ENCODE measurements at places on chromosomes 2 and 18.

- no peak for DNase-seq
These were observed 276.3 kb downstream of the RND3 start for GRCh38 chr2:150211164-150211631.

DNA sequence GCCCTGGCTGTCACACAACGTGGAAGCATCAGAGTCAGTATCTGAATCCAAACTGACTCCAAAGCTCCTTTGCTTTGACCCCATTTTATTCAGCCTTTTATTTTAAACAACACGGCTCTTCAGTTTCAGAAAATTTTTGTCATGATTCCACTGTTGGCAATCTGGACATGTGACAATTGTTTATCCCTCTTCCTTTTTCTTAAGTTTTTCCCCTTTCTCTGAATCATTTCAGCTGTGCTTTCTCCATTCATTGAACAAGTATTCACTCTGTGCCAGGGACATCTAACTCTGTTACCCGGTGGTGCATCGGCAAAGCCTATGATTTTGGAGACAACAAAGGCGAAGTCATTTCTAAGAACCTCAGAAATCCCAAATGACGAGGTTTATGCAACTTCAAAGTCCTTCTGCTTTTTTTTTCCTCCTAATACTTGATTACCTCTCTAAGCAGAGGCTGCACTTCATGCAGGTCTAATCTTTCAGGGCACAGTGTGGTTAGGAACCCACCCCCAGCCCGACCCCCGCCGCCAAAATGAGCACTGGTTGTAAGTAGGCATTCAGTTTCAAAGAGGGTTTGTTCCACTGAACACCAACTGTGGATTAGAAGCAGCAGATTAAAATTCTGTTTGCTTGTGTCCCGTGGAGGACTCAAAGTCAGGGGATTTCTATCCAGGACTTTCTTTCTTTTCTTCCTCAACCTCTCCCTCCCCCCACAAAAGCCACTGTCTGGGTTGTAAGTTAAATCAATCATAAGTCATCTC is 18.6 kb downstream of the ST6GAL2 start:
- DNase-seq = no peak

DNA sequence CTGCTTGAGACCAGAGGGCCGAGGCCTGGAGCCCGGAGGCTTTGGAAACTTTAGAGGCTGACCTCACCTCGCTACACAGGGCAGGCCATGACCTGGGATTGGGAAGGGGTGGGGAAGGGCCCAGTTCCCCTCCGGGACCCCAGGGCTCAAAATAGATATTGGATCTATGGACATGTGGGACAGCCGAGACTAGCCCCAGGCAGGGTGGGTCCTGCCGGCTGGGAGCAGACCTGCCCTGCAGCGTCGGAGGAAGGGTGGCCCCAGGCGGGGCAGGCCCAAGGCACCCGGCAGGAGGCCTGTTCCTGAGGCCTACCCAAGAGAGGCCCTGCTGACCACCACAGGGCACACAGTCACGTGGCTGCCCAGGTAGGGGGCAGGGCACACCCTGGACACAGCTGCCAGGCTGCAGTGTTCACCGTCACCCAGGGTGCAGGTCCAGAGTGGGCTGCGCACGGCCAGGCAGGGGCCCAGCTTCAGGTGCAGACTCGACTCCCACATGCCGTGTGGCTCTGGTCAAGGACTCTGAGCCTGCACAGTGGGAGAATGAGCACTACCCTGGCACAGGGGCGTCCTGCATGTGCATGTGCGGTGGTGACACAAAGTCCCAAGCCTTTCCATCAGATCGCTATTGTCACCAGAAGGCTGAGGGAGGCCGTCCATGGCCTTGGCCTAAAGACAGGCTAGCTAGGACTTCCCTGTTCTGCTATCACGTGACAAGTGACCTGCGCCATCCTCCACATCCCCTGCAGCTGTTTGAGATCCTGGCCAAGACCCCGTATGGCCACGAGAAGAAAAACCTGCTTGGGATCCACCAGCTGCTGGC is 13.2 kb downstream of the ANO7 start:
- DNase-seq = no peak

DNA sequence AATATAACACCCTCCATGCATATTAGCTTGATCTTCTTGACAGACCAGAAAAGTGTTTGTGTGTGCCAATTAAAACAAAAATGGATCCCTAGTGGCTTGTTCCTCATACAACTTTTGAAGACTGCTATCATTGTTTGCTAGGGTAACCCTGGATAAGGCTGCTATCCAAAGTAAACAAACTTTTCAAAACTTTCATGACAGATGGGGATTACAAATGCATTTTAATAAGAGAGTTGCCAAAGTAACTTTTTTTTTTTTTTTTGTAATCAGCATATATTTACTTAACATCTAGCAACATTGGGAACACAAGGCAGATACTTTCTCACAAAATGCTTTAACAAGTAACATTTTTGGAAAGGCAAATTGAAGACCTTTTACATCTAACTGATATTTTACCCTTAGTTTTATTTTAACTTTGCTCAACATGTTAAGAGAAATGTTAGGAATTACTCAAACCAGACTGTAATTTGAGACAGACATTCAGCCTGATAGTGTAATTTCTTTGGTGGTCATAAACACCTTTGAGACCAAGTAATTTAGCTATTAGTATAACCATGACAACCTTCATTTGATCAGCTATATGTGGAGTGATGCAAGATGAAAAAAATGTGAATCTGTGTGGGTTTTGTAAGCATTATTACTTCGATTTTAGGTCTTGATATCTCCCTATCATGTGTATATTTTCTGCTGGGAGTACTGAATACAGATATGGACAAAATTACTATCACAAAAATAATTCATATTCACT is 300.9 kb downstream of the ARHGAP15 start:
- DNase-seq = no peak

GRCh38 chr2:46848447-46848846 is 67.2 kb downstream of the MCFD2 start:
- DNase-seq = no peak

- no peak for DNase-seq
These were observed 32.4 kb upstream of the NCK2 start for GRCh38 chr2:105712166-105712915.

DNA sequence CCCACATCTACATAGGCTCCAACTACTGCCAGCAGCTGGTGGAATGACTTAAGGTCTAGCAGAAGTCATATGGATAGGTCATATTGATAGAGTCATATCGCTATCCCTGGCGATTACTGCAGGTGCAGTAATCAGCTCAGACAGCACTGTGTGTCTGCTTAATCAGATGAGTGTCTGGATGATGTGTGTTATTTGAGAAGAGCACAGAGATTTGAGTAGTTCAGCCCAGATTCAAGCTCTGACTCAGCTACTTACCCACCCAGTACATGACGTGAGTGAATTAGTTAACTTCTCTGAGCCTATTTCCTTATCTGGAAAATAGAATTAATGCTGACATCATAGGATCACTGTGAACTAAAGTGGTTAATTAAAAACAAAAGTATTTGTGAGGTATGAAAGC is 78.9 kb downstream of the EHD3 start:
- no peak for DNase-seq

- no peak for DNase-seq
These were observed 27.2 kb downstream of the FASTKD2 start for GRCh38 chr2:206792645-206793044.

- DNase-seq = no peak
These were observed 320.7 kb downstream of the MTX2 start for GRCh38 chr2:176589825-176590440.

DNA sequence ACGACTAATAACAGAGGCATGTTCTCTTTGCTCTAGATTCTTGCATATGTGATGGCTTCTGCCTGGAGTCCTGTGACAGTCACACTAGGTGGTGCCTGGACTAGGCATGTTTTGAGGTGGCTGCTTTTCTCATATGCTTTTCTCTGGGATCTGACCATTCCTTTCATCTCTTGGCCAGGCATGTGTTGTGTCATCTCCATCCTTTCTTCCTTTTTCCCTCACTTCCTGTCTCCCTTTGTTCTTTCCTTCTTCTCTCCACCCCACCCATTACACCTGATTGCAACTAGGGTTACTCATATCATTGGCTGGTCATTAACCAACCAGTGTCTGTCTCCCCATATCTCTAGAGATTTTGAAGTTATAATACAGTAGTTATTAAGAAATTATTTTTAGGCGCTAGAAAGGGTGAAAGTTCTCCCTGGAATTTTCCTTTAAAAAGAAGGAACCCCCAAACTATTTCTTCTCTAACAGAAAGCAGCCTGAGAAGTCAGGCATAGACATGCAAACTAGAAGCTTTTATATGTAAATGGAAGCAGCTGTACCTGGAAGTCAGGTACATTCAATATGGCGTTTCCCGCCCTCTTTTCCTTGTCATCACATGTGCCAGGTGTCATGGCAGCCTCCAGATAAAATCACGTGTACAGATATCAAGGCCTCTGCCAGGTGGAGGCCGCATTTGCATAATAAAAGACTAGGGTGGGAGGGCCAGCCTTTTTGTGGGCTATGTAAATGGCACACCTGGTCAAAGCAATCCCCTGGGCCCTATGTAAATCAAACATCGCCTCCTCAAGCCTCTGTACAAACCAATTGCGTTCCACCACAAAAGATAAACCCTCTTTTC is 220.4 kb upstream of the MEX3C start:
- DNase-seq = no peak

GRCh38 chr2:232483311-232483922 is 4.2 kb downstream of the ECEL1 start:
- DNase-seq = no peak

DNA sequence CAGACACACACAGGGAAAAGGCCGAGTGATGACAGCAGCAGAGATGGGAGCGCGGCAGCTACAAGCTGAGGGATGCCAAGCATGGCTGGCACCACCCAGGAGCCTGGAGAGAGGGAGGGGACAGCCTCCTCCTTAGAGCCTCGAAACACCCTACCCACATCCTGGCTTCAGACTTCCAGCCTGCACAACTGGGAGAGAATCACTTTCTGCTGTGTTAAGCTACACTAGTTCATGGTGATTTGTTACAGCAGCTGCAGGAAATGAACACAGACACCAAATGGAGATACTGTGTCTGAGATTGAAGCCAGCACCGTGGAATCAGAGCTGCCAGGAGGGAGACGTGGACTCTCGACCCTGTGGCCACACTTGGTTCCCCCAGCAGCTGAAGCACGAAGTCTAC is 27.5 kb upstream of the FOSL2 start:
- no peak for DNase-seq

- no peak for DNase-seq
These were observed 207.1 kb downstream of the NDUFA10 start for GRCh38 chr2:239818086-239818485.

DNA sequence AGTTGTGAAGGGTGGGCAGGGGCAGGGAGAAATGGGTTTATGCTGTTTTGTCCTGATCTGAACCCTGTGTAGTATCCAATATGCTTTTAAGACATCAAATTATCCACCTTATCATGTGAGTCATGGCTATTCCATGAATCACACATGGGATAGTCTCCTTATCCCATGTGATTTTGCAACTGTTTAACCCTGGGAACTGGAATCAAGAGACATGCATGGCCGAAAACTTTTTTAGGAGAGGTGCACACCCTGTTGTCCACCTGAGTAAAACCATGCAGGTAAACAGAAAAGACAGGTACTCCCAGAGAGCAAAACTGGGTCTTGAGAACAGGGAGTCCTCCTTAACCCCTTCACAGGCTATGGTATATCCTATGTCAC is 490.6 kb upstream of the HS6ST1 start:
- no peak for DNase-seq

- DNase-seq = no peak
These were observed 36.5 kb downstream of the MRPL44 start for GRCh38 chr2:223993634-223994232.

- DNase-seq = no peak
These were observed 107.2 kb downstream of the COPS8 start for GRCh38 chr2:237192881-237193280.

DNA sequence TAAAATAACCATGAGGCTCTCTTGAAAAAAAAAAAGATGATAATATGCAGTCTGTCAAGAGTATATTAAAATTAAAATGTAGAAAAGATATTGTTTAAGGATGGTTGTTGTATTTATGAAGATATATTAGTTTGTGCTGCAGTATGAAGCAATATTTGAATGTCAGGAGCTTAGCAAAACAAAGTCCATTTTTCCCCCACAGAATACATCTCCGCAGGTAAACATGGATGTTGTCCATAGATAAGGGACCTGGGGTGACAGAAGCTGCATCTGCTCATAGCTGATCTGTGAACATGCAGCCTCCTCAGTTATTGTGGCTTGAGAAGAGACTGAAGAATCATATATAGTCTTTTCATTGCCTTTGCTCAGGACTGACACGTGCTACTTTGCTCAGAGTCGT is 366.1 kb upstream of the MMADHC start:
- no peak for DNase-seq

DNA sequence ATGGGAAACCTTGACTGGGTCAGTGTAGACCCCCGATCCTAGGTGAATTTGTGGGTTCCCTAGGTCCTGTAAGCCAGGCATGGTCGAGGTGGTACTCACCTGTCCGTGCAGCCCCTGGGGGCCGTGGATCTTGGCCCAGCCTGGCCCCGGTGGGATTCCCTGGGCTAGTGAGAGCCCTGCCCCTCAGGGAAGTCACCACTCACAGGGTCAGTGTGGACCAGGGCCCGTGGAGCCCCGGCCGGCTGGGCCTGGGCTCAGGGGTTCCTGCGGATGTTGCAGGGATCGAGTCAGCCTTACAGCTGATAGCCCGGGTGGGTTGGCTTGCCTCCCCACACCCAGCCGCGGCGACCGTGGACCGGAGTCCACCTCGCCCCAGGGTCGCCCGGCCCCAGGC is 528 bp downstream of the ATG9A start:
- DNase-seq = no peak

DNA sequence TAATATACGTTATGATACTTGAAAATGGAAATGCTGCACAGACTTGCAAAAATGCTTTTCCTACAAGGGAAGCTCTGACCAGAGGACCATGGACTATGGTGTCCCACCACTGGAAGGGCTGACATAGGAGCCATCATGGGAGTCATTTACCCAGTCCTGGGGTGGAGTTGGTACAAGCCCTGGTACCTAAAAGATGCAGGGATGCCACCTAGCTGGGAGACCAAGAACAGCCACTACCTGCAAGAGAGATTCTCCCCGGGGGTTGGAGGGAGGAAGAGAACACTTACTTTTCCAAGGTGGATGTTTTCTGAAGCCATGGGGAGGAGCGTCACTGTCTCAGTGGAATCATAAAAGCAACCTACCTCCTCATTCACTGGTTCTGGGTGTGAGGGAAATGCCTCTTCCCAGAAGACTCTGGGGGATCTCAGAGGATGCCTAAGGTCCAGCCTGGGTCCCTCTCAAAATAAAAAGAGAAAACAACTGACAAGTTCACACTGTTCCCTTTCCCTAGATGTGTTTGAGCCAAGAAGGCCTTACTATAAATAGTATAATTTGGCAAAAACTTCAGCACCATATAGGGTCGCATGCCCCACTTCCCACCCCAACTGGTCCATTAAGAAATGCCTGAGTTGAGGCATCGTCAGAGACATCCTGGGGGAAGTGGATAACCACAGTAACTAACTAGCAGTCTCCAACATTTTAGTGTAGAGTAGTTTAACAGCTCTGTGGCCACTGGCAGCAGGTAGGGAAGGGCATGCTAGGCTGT is 39.9 kb downstream of the REEP1 start:
- no peak for DNase-seq

DNA sequence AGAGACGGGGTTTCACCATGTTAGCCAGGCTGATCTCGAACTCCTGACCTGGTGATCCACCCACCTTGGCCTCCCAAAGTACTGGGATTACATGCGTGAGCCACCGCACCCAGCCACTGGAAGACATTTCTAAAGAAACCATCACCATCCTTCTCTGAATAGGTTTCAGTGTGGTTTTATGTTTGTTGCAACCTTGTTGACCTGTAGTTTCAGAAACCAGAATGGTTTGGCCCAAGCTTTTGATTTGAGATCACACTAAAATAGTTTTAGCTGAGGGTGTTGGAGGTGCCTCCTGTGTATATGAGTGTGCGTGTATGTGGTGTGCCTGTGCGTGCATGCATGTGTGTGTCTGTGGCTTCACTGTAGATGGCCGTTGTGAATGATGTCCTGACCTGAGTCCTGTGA is 26.2 kb downstream of the INPP4A start:
- DNase-seq = no peak
